ENCODE measurements at places on chromosomes 16 and 17.

DNA sequence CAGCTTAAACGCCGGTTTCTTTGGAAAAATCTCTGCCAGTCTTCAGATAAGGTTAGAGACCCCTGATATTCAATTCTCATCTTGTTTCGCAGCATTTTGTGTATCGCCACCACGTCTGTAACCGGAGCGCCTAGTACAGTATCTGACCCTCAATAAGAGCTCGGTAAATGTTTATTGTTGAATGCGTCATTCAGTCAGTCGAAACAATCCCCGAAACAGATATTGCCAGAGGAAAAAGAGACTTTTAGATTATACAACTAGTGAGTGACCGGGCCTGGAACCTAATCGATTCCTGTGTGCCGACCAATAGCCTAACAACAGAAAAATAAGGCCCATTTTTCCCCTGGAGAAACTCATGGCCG is 626 bp downstream of the PELP1 start:
- DNase-seq = no peak

DNA sequence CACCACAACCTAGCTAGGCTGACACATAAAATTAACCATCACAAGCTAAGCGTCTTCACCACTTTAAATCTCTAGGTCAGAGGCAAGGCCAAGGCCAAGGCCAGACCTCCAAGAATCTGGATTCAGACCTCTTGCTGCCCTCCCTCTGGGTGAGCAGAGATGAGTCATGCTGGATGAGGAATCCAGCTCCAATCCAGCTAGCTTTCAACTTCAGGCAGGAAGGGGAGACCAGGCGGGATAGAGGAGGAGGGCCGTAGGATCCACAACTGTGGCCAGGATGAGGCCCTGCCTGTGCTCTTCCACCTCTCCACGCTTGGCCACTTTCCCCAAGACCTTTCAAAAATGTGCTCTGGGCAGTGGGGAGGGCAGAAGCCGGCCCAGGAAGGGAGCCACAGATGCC is 14.7 kb downstream of the LRRC75A start:
- DNase-seq = peak; percentile 86

DNA sequence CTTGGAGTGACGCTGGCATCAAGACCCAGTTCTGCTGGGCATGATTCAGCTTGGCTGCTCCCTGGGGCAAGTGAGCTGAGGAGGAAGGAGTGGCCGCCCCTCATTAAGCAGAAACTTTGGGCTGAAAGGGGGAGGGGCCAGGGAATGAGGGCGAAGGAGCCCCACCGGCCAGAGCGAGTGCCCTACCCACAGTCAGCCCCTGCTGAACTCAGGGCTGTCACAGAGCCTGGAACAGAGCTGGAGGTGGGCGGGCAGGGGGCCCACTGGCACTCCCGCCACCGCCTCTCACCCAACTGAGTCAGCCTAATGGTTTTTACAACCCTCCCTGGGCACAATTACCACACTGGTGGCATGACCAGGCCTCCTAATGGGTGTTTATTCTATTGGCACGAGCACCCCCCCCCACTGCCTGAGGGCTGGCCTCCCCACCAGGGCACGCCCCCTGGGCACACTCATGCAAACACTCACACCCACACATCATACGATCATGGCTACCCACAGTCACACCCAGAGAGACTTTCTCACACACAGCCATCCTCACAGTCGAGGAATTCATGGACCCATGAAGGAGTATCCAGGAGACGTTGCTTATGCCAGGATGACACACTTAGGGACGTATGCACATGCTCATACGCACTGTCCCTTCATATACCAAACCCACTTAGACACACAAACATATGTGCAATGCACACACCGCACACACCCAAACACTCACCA is 19.2 kb downstream of the UNC119 start:
- DNase-seq = no peak

DNA sequence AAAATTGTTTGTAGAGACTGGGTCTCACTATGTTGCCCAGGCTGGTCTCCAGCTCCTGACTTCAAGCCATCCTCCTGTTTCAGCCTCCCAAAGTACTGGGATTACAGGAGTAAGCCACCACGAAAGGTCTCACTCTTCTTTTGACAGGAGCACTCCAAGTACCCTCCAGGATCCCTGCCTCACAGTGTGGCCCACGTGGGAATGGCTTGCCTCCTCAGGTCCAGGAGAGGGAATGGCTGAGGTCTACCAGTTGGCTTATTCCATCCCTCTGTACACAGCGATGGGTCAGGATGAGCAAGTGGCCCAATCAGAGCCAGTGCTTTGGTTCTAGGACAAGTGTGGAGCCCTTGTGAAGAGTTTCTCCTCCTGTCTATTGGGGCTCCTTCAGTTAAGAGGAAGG is 73.7 kb upstream of the ZNF423 start:
- no peak for DNase-seq

DNA sequence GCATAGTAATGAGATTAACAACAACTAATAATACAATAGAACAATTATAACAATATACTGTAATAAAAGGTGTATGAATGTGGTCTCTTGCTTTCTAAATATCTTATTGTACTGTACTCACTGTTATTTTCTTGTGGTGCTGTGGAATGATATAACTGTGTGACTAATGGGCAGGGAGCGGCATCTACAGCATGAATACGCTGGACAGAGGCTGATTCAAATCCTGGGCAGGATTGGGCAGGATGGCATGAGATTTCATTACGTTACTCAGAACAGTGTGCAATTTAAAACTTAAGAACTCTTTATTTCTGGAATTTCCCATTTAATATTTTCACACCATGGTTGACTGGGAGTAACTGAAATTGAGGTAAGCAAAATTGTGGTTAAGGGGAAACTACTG is 1239.8 kb upstream of the GOT2 start:
- no peak for DNase-seq

- DNase-seq = no peak
These were observed 8.0 kb downstream of the CISD3 start for GRCh38 chr17:38738007-38738662.

DNA sequence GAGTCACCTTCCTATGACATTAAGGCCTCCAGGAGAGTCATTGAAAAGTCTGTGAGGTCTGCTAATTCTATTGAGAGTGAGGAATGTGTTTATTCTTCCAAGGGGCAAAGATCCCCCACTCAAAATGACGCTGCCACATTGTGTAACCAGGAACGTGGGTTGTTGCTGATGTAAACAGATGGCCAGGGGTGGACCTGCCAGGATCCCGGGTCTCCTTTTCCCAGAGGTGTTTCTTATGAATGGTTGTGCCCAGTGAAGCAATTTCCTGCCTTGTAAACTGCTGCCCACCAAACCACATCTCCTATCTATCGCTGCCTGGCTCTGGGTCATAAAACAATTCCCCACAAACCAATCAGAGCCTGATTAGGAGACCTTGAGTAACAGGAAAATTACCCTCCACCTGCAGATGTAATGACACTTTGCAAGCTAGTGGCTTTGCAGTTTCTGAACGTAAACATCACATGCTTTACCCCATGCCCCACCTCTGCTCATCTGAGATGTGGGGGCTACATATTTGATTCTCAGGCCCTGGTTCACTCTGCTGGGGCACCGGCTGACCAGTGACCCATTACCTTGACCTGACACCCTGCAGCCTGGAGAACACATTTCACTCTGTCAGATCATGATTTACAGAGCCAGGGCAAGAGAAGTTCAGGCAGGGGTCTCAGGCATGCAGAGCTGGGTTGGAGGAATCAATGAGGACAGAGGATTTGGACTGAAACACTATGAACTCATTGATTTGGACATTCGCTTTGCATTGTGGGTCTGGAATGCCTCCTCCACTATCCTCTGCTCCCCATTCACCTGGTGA is 33.1 kb upstream of the DDX52 start:
- no peak for DNase-seq

- peak; percentile 63 for DNase-seq
These were observed 140.4 kb downstream of the PMP22 start for GRCh38 chr17:15124746-15125145.

DNA sequence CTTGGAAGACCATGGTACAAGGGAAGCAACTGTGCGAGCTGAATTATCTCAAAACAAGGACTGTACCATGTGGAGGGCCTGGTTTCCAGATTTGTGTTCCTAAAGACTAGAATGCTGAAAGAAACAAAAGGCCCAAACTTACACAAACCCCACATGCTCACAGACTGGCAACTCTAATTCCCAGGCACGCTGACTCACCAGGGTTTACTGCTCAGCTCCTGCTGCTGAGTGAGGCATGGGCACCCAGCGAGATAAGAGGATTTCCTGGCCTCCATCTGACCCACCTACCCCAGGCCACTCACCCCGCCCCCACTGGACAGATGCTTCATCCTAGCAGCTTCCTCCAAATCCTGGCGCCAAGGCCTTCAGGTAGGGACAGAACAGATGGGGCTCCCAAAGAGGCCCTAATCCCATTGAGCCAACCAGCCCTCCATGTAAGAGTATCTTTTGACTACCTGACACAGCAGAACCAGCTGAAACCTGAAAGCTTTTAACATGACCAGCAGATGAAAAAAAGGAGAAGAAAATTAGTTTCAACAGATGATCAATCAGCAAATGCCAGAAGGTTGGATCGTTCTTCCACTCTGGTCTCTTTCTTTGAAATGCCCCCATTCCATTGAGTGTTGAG is 33.9 kb downstream of the DCUN1D3 start:
- peak; percentile 81 for DNase-seq

DNA sequence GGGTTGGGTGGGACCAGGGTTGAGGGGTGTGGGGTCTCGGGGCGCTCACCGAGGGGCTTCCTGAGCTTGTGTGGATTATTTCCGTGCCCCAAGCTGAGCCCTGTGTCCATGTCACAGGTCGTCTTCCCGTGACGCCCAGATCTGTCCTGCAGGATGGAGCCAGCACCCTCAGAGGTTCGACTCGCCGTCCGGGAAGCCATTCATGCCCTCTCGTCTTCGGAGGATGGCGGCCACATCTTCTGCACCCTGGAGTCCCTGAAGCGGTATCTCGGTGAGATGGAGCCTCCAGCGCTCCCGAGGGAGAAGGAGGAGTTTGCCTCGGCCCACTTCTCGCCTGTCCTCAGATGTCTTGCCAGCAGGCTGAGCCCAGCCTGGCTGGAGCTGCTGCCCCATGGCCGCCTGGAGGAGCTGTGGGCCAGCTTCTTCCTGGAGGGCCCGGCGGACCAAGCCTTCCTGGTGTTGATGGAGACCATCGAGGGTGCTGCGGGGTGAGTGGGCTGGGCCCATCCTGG is 1.0 kb downstream of the TELO2 start:
- peak; percentile 68 for DNase-seq
